Osteocyte (in vitro differentiated cells): ENCODE measurements at places on chromosomes 3 and 15. TPM values are rescaled to one million over a fixed set of nuclear protein-coding genes. Genes with fewer than 3 reads are reported as not detected.

DUOXA1 gene
- not detected in 2 replicates for total RNA-seq

FOXB1 gene
- total RNA-seq, result not detected in 2 replicates

ANKRD34C gene
- total RNA-seq, result 0.08 TPM in 1 of 2 replicates, not detected in the other

FEZF2 gene
- not detected in 2 replicates for total RNA-seq

QARS1 gene
- 252 and 266 TPM in 2 replicates for total RNA-seq

RFC4 gene
- total RNA-seq, result 17.2 and 18.1 TPM in 2 replicates

TTLL13 gene
- not detected in 2 replicates for total RNA-seq

STARD9 gene
- 23.6 and 24.4 TPM in 2 replicates for total RNA-seq

TGM5 gene
- not detected in 2 replicates for total RNA-seq

NPAP1 gene
- not detected in 2 replicates for total RNA-seq

PLA2G4F gene
- not detected in 2 replicates for total RNA-seq

CHL1 gene
- total RNA-seq, result not detected in 2 replicates

TMEM212 gene
- not detected in 2 replicates for total RNA-seq

LRRK1 gene
- total RNA-seq, result 10.8 and 16.3 TPM in 2 replicates
